ENCODE measurements at places on chromosomes 11 and 22.

DNA sequence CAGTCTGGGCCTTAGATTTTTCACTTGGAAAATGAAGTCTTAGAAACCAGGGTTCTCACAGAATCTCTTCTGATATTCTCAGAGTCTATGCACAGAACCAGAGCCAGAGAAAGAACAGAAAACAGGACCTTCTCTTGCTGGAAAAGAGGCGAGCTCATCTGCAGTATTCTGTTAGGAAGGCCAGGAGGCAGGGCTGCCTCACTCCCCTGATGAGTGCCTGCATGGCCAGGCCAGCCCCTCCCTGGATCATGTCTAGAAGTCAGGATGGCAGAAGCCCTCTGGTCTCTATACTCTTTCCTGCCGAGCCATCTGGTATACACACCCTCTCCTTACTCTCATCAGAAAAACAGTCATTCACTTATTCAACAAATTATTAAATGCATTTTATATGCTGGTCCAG, 723 bp downstream of the OR51M1 start:
- DNase-seq, result no peak

DNA sequence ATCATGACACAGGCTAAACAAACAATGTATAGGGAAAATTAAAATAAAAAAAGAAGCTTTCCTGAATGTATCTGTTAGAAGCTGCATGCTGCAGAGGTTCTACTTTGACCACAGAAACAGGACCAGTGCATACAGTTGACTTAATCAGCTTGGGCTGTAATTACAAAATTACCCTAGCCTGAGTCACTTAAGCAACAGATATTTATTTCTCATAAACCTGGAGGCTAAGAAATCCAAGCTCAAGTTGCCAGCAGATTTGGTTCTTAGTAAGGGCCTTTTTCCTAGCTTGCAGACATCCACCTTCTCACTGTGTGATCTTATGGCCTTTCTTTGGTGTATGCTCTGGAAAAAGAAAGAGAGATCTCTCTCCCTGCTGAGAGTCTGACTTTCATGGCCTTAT, 946.5 kb upstream of the RAG2 start:
- DNase-seq, result no peak

DNA sequence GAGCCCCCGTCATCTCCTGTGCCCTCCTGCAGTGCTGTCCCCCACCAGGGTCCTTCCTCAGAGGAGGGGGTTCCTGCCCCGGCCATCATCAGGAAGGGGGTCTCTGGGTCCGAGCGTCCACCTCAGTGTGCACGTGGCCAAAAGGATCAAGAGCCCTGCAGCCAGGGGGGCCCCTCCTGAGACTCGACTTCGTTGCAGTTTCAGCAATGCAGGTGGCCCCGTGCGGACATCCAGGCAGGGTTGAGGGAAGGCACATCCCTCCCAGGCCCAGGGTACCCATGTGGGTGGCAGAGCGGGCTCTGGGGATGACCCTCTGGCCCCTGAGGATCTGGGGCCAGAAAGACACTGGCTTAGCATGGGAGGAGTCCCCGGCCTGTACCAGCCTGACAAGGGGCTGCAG, 41.3 kb downstream of the LRP5 start:
- no peak for DNase-seq

- no peak for DNase-seq
These were observed 23.7 kb downstream of the TMPRSS13 start for GRCh38 chr11:117905524-117905923.

GRCh38 chr11:132072044-132072857, 701.8 kb downstream of the NTM start:
- DNase-seq, result no peak

DNA sequence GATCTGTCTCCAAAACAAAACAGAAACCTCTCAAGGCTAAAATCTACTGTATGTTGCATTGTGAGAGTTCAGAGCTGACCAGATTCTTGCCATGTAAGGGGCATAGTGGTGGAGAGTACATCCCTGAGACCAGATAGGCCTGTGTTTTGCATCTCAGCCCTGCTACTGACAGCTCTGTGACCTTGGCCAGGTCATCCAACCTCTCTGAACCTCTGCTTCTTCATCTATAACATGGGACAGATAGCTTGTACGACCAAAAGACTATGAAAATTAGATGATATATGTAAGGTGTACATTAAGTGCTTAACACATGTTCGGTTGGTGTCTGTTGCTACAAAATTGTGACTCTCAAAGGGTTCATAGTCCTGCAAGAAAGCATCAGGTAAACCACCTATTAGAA, 22.9 kb downstream of the ZNRF3 start:
- DNase-seq, result no peak

- no peak for DNase-seq
These were observed 59.9 kb downstream of the GGTLC2 start for GRCh38 chr22:22704156-22704946.

DNA sequence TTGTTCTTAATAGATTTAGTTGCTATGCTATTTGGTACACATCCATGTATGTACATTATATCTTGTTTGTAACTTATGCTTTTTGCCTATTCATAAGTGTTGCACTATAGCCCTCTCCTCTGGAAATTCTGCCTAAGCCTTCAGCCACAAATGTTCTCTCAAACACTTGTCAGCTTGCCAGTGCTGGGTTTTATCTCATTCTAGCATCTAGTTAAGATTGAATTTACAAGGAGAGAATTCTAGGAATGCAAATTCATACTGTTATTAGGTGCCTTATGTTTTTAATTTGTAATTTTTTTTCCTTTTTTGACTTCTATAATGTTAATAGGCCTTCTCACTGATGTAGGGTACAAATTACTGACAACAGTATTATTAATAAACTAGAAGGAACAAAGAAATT, 14.6 kb upstream of the CTSC start:
- DNase-seq, result no peak

DNA sequence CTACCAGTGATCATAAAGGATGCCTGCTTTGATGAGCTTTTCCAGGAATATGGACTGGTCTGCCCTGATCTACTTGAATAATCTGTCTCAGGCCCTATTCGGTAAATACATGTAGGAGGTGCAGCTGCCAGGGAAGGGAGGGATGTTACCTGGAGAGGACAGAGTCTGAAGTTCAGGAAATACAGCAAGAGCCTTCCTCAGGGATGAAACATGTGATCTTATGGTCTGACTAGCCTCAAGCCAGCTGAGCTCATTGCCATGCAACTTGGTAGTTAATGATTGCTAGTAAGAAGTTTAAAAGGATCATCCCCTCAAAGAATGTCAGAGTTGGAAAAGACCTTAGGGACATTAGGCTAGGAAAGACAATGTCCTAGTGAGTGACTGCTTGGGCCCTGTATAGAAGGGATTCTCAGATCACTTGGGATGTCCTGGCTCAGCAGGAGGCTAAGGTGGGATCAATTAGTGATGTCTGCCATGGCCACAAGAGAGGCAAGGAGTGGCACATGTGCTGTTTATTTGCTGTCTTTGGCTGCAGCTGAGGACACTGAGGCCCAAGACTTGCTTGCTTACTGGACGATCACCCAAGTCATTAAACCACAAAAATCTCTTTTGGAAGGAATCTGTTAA, 18.5 kb downstream of the PTPRJ start:
- no peak for DNase-seq

- no peak for DNase-seq
These were observed 57.8 kb upstream of the TCF20 start for GRCh38 chr22:42328130-42328783.
